NCI-H187 treated with DMSO at 0.1 percent for 48 hours (cell line): ENCODE measurements at places on chromosomes 5 and 9.

GRCh38 chr9:111232997-111233790 is 96.8 kb downstream of the OR2K2 start:
- DNase-seq, result no peak

DNA sequence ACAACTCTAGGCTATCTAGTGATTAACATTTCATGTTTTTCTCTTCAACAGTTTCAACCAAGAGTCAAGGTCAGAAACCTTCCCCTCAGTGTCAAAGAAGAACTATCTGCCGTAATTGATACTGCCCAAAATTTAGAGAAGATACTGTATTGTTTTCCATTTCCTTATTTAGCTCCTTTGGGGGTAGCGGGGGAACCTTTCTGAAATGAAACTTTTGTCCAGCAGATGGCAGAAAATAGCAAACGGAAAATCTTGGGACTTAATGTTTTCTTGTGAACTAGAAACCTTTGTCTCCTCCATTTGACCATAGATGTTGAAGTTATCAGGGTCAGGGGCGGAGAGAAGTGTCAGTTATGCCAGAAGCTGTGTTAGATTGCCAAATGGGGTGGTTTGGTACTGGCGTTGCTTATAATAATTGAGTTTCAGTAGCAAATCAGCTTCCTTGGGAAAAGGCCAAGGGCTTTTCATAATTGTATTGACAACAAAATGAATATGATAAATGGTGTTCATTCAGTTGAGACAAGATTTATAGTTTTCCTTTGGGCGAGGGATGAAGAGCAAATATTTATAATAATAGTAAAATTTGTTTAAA is 101.7 kb upstream of the TLX3 start:
- no peak for DNase-seq

- DNase-seq, result no peak
These were observed 24.8 kb downstream of the TGFBI start for GRCh38 chr5:136053336-136054141.

DNA sequence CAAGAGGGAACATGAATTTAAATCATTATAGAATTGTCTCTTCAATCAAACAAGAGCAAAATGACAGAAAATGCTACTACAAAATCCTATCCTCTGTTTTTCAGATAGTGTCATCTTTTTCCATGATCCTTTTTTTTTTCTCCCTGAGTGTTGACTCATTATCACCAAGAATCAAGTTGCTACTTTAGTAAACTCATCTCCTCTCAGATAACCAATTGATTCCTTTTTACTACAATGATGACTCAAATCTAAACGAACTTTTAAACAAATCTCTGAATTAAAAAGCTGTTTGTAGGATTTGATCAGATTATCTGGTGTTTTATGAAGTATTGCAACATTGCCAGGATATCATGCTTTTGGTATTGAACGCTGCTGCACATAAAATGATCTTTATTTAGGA is 23.9 kb upstream of the IL7R start:
- DNase-seq, result no peak

DNA sequence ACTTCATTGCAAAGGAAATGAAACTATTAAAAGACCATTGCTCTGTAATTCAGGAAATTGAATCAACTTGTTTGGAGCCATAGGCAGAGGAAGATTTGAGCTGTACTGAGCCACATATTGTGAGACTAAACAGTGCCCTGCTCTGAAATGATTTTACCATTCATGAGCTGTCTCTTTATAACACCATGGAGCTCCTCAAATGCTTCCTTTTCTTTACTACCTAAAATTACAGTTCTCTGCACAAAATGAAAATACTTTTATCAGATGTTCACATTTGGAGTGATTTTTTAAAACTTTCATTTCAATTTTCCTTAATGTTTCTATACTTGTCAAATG is 97.9 kb downstream of the NLN start:
- DNase-seq, result no peak

DNA sequence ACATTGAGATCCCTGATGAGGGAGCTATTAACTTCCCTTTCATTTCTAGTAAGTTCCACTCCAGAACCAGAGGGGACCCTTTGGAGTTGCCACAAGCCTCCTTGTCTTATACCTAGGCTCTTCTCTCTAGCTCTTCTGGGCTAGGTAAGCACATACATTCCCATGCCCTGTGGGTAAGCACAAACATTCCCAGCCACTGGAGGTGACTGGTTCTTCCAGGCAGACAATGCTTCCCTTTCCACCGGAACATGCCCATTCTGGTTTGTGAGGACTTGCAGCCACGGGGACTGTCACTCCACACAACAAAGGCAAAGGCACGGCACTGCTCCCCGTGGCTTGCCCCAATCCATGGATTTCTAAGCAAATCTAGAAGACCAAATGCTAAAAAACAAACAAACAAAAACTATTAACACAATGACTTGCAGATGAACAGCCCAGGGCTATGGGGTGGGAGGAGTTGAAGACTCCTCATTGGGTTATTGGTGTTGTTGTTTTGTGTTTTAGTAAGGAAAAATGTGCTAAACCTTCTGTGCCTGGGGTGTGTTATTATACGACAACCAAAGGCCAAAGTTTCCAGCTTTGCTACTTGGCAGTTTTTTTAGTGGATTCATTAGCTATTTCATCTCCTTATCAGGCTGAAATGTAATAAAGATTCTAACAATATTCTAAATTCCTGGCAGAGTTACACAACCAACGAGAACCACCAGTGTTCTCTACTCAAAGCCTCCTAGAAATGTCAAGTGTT is 276.2 kb downstream of the SYK start:
- DNase-seq, result no peak
